Vagina (tissue), 2 donors: ENCODE measurements at places on chromosomes 4 and X.

- DNase-seq: no peak
Measured at GRCh38 chr4:80125252-80126177, 52.5 kb upstream of the ANTXR2 start.

DNA sequence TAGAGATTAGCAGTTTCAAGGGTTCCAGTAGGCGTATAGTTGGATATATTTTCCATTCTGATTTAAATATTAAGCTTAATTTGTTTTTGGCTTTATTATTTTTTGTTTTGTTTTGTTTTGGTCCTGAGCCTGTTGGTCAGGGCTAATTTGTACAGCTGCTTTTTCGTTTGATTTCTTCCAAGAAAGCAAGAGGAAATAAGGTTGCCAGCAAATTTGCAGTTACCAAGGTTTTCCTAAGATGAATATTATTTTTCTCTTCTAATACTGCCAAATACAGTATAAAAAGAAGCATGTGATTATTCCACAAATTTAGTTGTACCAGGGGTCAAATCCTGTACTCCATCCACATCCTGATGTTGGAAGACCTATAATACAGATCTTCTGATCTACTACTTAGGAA is 24.9 kb downstream of the PLAC1 start:
- no peak for DNase-seq

DNA sequence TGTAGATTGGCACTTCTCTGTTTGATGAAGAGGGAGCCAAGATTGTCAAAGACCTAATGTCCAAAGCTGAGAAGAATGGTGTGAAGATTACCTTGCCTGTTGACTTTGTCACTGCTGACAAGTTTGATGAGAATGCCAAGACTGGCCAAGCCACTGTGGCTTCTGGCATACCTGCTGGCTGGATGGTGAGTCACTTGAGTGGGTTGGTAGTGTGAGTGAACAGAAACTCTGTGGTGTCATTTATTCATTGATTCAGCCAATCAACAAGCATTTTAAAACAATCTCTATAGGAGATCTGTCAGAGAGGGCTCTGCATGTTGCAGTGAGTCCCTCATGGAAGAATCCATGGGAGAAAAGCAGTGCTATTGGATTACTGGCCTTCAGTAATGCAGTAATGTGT is 16.3 kb downstream of the TAF9B start:
- no peak for DNase-seq

GRCh38 chrX:2226182-2226581 is 274.6 kb downstream of the DHRSX start:
- no peak for DNase-seq

GRCh38 chr4:23881674-23882337 is 8.0 kb downstream of the PPARGC1A start:
- DNase-seq: no peak

DNA sequence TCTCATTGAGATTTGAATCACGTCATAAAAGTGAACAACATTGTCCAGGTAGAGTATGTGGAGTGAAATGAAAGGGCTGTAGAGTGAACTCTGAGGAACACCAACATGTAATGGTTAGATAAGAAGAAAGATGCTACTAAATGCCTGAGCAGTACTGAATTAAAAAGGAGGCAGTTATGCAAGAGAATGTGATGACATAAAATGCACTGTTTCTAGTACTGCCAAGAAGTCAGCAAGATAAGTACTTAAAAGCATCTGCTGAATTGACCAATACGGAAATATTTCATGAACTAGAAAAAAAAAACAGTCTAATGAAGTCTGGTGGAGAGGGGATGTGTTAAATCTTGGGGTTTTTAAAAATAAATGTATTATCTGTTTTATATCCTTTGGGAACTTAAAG is 583.8 kb upstream of the GALNT7 start:
- no peak for DNase-seq

GRCh38 chr4:179709961-179710624 is 2267.9 kb upstream of the AGA start:
- no peak for DNase-seq

DNA sequence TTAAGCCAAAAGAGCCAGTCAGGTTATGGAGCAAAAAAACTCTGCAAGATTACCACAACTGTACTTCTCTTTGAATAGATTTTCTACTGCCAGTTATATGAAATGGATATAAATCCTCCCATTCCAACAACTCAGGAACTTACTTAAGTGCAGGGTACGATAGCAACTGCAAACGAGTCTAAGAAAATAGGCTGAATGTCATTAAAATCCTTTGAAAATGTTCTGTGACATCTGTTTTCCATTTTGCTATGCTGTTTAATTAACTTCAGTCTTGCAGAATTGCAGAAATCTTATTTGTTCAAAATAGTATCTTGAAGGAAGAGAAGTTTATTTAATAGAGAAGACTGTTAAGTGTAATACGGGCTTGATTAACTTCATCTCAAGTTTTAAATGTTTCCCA is 243.8 kb downstream of the PALLD start:
- DNase-seq: no peak

GRCh38 chr4:2365913-2366210 is 52.6 kb downstream of the ZFYVE28 start:
- no peak for DNase-seq

DNA sequence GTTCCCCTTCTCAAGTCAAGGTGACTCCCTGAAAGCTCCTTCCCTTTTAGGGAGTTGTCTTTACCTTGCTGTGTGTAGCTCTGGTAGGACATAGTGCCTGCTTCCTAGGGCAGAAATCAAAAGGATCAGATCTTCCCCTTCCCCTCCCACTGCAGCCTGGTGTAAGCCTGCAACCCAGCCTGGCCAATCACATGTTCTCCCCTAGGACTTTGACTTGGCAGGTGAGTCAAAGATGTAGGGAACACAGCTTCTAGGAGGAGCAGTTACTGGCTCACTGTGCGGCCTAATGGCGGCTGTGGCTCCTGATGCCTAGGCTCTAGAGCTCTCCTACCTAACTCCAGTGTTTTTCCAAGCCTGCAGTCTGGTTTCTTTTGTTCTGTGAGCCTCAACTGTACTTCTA is 103.9 kb downstream of the AASDH start:
- DNase-seq: no peak

DNA sequence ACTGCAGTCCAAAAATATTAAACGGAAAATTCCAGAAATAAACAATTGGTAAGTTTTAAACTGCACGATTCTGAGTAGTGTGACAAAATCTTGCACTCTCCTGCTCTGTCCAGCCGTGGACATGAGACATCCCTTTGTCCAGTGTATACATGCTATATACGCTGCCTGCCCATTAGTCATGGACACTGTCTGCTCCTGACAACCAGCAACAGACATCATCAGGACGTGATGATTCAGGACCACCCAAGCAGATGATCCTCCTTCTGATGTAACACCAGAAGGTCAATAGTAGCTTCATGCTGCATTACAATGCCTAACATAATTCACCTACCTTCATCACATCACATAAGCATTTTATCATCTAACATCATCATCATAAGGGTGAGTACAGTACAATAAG is 36.3 kb downstream of the ATRX start:
- no peak for DNase-seq

DNA sequence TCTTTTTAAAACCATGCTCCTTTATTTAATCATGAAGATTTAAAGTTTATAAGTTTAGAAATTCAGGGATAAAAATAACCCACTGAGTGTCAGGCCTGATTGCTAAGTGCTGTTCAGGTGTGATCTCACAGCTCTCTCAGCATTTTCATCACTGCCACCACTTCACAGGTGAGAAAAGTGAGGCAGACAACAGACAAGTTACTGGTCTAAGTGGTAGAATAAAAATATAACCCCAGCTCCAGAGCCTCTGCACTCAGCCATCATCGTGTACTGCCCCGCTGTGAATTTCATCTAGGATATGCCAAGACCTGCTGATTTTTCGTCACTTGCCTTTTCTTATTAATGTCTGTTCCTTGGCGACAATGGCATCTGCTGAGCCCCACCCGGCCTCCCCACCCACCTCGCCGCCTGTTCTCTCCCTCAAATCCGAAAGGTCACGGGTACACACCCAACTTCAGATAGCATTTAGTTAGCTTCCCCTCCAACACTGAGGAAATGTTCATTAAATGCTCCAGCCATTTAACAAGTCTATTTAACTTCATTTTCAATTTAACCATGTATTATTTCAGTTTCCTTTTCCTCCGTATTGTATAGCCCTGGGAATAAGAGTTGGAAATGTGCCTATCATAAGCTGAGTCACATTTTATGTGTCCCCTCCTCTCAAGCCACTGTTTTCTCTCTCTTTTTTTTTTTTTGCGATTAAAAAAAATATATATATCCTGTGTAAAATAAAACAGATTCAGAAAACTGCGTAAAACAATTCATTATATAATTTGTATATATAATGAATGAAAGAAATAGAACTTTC is 236.5 kb downstream of the CBR4 start:
- DNase-seq: no peak

DNA sequence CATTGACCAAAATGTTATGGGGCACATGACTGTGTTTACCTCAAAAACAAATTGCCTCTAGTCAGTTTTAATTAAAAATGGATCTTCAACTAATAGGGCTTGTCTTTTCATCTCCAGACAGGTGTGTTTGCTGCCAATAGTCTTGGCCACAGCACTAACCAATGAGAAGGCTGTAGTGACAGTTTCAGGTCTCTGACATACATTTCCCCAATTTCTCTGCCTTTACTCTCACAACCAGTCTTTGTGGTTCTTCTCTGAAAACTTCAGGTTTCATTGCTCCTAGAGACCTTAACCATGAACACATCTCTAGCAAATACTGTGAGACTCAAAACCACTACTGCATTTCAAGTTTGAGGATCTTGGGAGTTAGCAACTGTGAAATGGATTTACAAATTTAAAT is 3.5 kb upstream of the EDNRA start:
- no peak for DNase-seq

DNA sequence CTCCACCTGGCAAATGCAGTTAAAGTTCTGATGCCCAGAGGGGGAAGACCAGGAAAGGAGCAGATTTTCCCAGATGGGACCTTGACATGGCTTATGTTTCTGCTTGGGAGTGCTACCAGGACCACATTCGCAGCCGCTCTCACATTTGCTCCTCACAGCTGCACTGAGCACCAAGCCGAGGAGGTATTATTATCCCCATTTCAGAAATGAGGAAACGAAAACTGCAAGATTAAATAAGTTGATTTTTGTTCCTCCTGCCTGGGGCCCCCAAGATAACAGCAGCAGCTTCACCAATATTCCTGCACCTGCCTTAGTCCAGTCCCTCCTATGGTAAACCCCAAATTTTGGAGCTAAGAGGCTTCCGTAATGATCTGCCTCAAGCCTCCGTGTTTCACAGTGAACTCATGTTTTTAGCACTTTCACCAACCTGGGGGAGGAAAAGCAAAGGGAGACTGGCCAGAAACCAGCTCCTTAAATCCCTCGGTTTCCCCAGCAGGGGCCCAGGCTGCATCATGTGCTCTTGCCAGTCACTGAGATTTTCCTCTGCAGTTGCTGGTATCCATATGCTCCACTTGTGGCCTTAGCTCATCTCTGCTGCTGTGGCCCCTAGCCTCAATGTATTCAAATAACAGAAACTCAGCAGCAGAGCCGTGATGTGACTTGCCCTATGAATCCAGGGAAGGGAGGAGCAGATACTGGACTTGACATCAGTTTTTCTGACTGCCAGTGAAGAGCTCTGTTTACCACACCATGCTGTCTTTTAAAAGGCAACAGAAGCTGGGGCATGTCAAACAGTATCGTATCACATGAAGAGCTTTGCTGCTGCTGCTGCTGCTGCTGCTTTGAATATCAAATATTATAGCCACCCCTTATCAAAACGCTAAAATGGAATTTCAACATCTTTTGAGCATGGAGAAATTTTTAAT is 95.5 kb upstream of the KLHL13 start:
- DNase-seq: no peak

DNA sequence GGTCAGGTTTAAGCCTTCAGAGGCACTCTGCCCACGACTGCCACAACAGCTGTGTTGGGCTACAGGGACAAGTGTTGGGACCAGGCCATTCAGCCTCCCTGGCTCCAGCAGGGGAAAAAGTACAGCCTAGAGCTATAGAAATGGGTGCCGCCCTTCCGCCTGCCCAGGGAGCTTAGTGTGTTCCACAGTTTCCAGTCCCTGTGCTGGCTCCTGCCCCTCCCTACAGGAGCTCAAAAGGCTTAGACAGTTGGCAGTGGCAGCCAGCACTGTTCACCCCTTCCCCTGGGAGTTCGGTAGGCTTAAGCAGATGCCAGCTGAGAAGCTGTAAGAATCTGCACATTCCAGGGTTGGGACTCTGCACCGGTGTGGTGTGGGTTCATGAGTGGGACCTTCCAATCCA is 408.2 kb upstream of the INTU start:
- no peak for DNase-seq

GRCh38 chrX:41348551-41348950 is 14.6 kb downstream of the DDX3X start:
- DNase-seq: no peak

GRCh38 chr4:23736466-23736865 is 153.4 kb downstream of the PPARGC1A start:
- DNase-seq: no peak

DNA sequence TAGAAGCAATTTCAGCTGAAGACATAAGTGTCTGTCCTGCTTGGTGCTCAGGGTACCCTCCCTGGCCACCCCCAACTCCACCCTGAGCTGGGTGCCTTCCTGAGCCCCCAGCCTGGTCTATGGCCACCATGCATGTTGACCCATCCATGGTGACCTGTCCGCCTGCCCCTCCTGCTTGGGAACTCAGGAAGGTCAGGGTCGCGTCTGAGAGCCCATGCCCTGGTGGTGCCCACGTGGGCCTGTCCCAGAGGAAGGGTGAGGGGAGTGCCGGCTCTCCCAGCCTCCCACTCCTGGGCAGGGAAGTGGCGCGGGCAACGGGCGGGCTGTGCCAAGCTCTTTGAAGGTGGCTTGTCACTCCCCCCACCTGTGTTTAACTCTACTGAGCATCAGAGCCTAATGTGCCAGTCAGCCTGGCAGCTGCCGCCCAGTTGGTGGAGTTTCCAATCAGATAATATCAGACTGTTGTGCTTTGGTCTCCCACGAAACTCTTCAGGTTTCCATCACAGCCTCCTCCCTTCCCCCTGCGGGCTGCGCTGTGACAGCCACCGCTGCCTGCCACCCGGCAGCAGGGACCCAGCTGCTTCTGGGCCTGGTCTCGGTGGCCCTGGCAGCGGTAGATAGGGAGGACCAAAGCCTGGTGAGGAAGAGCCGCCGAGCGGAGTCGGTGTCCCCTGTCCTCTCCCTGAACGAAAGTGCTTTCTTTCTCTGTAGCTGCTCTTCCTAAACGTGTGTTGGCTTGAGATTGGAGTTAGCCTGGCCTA is 4.8 kb downstream of the SH3BP2 start:
- no peak for DNase-seq

DNA sequence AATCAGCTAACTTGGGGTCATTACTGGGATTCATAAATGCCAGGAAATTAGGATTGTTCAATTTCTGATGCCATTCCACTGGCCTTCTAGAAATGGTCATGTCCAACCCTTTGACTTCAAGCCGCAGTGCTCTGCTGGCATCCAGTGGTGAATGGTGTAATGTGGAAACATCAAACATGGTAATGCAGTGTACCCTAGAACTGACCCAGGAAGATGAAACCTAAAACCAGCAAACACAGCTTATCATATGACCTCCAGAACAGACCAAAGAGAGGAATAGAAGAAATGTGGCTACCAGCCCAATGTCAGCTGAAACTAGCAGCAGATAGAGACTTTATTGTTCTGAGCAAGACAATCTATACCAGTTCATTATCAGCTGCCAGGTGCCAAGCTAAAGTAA is 13.8 kb downstream of the CXCL13 start:
- no peak for DNase-seq
